Activated naive CD4-positive, alpha-beta T cell (primary cell): ENCODE measurements at places on chromosomes 4 and X.

DNA sequence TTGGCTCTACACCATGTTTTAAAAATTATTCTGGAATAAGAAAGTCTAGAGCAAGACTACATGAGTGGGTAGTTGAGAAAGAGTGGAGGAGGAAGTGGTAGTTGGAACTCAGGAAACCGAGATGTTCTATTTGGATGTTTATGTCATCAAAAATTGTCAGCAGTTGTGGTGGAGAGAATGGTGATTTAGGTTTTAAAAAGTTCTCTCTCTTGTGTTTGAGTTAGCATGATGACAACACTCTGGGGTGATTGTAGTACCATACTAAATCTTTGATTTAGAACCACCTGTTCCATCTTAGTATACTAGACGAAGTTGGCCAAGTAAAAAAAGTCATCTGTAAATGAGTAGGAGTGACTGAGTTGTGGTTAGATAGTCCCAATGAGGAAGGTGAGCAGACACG, 40.7 kb downstream of the KLHL2 start:
- no peak for DNase-seq

DNA sequence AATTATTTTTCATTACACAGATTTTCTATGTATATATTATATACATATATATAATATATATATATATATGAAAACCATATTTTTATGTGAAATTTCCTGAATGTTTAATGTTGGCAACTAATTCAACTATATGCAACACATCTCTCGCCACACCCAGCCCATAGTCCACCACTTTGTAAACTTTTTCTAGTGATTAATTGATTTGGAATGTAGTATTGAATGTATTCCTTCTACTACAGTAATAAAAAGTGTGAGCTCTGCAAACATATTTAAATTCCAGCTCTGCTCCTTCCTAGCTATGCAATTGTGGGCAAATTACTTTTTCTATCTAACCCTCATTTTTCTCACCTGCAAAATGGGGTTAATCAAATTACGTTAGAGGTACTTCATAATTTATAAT, 187.8 kb downstream of the TEX11 start:
- DNase-seq: no peak

- no peak for DNase-seq
Measured at GRCh38 chr4:53453385-53453784, 75.9 kb downstream of the FIP1L1 start.

- no peak for DNase-seq
Measured at GRCh38 chr4:88623097-88623496, 30.8 kb downstream of the HERC3 start.

DNA sequence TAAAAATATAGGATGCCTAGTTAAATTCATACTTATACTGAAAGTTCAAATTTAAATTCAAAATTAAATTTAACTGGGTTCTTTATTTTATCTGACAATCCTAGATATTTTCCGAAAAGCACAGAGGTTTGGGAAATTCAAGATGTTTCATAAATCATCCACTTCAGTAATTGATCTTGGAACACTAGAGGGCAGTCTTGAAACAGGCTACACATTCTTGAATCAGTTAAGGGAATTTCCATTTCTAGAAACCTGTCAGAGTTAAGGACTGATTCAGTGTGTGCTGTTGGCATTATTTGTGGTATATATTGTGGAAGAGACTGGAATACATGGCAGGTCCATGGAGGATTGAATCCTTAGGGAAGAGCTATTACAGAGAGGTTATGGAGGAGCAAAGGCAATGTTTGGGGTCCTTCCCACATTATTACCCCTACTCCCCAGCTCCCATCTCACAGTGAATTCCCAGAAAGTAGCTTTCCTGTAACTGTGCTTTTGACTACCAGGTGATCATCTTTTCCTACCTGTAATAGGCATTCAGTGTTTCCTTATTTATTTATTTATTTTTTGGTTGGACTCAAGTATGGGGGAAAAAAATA, 92.9 kb downstream of the EGF start:
- DNase-seq: no peak
